Activated naive CD8-positive, alpha-beta T cell treated with anti-CD3 and anti-CD28 coated beads for 36 hours (primary cell): ENCODE measurements at places on chromosomes 11 and 22.

- no peak for DNase-seq
- no peaks in the 10 kb centered on the region for H3K27me3 ChIP-seq
- H3K36me3 ChIP-seq, result peaks cover 3% of the 10 kb centered on the region
Observed at GRCh38 chr11:116882386-116882785, 45.0 kb upstream of the APOA1 start.

- no peak overlapping the region for H3K27ac ChIP-seq
- H3K36me3 ChIP-seq, result no peaks in the 10 kb centered on the region
- DNase-seq, result no peak
- peaks cover 22% of the 10 kb centered on the region for H3K27me3 ChIP-seq
- no peak overlapping the region for H3K4me3 ChIP-seq
Observed at GRCh38 chr11:86695373-86695772, 23.0 kb upstream of the ME3 start.

- no peak for DNase-seq
- H3K27me3 ChIP-seq, result no peaks in the 10 kb centered on the region
- H3K36me3 ChIP-seq, result no peaks in the 10 kb centered on the region
- no peak overlapping the region for H3K27ac ChIP-seq
- no peak overlapping the region for H3K4me3 ChIP-seq
Observed at GRCh38 chr11:99683933-99684332, 663.2 kb downstream of the CNTN5 start.

DNA sequence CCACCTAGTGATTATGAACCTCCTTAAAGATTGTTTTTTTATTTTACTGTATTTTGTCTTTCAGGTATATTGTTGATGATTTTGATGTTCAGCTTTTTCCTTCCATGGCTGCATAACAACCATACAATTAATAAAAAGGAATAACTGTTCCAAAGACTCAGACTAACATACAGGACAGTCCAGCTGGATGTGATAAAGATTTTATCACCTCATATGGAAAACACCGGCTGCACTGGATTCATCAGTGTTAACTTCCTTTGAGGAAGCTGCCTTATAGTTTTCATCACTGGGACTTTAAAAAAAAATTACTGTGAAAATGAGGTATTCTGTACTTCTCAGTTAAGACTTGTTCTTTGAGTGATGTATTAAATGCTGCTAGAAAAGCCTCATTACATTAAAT lies 19.5 kb downstream of the AQP11 start:
- no peak for DNase-seq
- peaks cover 8% of the 10 kb centered on the region for H3K36me3 ChIP-seq
- no peak overlapping the region for H3K4me3 ChIP-seq

- H3K27me3 ChIP-seq, result no peaks in the 10 kb centered on the region
- no peaks in the 10 kb centered on the region for H3K36me3 ChIP-seq
- no peak overlapping the region for H3K4me3 ChIP-seq
- H3K27ac ChIP-seq, result no peak overlapping the region
- H3K4me1 ChIP-seq, result peaks cover 7% of the 10 kb centered on the region
Observed at GRCh38 chr11:64139049-64139448, 26.9 kb downstream of the MACROD1 start.

DNA sequence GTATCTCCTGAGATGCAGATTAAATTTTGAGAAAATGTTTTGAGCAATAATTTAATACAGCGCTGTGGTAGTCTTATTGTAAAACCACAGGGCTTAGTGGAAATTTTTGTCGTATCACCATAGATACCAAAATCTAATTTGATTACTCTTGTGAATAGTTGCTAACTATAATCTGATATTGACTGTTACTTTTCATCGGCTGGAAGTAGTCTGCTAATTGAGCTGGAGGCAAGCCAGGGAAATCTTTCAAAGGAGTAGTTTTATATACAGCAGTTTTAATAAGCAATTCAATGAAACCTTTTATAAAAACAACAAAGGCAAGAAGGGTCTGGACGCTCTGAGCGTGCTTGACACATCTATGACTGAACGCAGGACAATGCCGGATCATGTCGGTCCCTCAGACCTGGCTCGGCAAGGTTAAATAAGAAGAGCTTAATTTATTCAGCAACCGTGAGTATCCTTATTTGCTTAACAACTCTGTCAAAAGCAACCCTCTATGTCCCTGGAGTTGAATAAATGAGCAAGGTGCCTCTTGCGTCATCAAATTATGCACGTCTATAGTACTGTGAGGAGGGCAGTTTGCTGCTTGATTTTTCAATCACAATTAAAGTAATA lies 121.2 kb downstream of the NCAM1 start:
- DNase-seq, result no peak
- no peaks in the 10 kb centered on the region for H3K4me1 ChIP-seq
- no peak overlapping the region for H3K4me3 ChIP-seq
- no peaks in the 10 kb centered on the region for H3K36me3 ChIP-seq
- no peak overlapping the region for H3K27ac ChIP-seq

DNA sequence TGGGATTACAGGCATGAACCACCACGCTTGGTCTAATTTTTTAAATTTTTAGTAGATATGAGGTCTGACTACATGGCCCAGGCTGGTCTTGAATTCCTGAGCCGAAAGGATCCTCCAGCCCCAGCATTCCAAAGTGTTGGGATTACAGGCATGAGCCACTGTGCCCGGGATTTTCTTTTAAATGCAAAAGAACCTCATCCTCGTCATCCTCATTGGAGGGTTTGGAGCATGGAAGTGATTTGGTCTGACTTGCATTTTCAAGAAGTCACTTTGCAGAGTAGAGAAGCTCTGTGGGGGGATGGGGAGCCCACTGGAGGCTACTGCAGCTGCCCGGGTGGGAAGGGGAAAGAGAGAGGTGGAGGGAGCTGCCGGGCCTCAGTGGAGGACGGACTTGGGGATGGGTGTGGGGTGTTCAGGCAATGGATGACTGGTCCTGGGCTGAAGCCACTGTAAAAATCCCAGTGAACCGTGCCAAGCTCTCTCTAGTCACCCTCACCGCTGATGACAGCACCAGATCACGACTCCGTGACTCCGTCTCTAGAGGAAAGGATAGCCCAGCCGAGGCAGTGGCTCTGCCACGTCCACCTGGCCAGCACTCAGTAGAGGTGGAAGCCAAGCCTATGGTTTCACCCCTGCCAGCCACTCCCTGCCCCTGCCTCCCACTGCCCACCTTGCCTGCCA lies 32.8 kb upstream of the SLC22A12 start:
- H3K36me3 ChIP-seq, result no peaks in the 10 kb centered on the region
- H3K4me3 ChIP-seq, result no peak overlapping the region
- no peak for DNase-seq
- H3K27me3 ChIP-seq, result no peaks in the 10 kb centered on the region

DNA sequence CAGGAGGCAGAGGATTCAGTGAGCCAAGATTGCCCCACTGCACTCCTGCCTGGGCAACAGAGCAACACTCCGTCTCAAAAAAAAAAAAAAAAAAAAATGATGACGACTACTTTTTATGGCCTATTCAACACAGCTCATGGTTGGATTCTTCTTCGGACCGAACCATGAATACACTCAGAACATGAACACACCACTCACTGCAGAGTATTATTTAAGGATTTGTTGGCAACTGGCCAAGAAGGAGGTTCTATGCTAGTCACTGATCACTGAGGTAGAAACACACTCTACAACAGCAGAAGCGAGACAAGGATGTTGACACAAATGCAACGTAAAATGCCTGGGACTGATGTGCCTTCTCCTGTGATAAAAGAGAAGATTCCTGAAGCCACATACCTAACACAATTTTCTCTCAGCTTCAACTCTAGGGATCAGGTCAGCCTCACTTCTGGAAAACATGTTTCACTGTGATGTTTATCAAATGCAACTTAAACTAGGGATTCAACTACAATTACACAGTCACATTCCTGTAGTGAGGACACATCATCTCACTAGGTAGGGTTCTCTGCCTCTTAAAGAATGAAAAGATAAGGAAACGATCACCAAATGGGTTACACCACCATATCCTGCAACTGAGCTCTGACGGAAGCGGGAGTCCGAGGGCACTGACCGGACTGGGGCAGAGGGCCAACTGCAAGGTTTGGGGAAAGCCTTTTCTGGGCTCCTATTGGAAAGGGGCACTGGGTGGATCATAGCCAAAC lies 82.5 kb downstream of the SGSM3 start:
- H3K27me3 ChIP-seq, result no peaks in the 10 kb centered on the region
- no peak overlapping the region for H3K4me3 ChIP-seq
- no peak for DNase-seq
- peaks cover 36% of the 10 kb centered on the region for H3K36me3 ChIP-seq
- H3K4me1 ChIP-seq, result peaks cover 65% of the 10 kb centered on the region

DNA sequence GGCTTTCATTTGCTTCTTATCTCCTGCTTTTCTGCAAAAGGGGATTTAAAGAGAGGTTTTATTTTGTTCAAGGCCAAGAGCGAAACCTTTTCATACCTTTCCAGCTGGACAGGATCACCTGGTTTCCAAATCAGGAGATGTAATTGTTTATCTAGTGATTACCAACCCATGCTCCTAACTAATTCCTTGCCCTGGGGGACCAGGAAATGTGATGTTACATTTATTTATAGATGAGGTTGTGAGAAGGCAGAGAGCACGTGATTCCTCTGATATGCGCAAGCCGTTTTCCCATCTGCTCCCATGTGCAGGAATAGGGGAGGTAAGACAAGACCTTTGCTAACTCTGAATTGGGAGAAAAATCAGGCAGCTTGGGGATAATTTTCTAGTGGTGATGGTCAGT lies 507.2 kb upstream of the LARGE1 start:
- no peak overlapping the region for H3K27ac ChIP-seq
- no peak for DNase-seq
- no peak overlapping the region for H3K4me3 ChIP-seq
- H3K27me3 ChIP-seq, result peaks cover 3% of the 10 kb centered on the region
- no peaks in the 10 kb centered on the region for H3K4me1 ChIP-seq
- H3K36me3 ChIP-seq, result no peaks in the 10 kb centered on the region

DNA sequence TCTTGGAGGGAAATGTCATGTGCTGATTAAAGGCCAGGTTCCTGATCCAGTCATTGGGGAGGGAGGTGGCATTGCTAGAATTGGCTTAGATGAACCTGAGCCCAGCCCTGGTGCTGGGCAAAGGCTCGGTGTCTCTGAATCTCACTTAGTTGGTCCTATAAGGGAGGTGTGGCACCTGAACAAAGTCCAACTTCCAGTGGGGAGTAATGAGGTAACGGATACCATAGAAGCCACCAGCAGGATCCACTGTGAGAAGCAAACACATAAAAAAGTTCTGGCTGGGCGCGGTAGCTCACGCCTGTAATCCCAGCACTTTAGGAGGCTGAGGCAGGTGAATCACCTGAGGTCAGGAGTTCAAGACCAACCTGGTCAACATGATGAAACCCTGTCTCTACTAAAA lies 26.6 kb downstream of the PRDM11 start:
- H3K4me3 ChIP-seq, result no peak overlapping the region
- H3K27me3 ChIP-seq, result no peaks in the 10 kb centered on the region
- peaks cover 15% of the 10 kb centered on the region for H3K4me1 ChIP-seq
- H3K27ac ChIP-seq, result no peak overlapping the region

GRCh38 chr22:46442217-46442853 lies 95.1 kb downstream of the CELSR1 start:
- no peak overlapping the region for H3K4me3 ChIP-seq
- no peaks in the 10 kb centered on the region for H3K36me3 ChIP-seq
- H3K27ac ChIP-seq, result no peak overlapping the region
- DNase-seq, result no peak

DNA sequence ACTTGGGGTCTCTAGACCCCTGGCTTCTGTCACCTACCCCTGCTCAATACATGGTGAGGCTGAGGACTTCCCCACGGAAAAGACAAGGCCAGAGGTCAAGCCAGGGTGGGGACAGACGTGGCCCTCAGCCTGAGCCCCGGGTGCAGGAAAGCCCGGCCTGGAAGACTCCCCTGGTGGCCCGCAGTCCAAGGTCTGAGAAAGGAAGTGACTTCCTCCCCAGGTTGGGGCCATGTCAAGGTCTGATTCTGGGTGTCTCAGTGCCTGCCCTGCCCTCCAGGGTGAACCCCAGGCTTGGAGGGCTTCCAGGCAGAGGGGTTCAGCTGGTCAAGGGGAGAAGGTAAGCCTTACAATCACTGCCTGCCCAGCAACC lies 3.9 kb downstream of the CTSD start:
- H3K4me3 ChIP-seq, result no peak overlapping the region
- H3K27ac ChIP-seq, result no peak overlapping the region
- peaks cover 6% of the 10 kb centered on the region for H3K36me3 ChIP-seq
- H3K4me1 ChIP-seq, result peaks cover 51% of the 10 kb centered on the region
- H3K27me3 ChIP-seq, result no peaks in the 10 kb centered on the region

GRCh38 chr22:43423046-43423445 lies 11.2 kb downstream of the MPPED1 start:
- H3K27ac ChIP-seq, result no peak overlapping the region
- H3K4me1 ChIP-seq, result no peaks in the 10 kb centered on the region
- H3K27me3 ChIP-seq, result peaks cover 4% of the 10 kb centered on the region
- no peaks in the 10 kb centered on the region for H3K36me3 ChIP-seq

DNA sequence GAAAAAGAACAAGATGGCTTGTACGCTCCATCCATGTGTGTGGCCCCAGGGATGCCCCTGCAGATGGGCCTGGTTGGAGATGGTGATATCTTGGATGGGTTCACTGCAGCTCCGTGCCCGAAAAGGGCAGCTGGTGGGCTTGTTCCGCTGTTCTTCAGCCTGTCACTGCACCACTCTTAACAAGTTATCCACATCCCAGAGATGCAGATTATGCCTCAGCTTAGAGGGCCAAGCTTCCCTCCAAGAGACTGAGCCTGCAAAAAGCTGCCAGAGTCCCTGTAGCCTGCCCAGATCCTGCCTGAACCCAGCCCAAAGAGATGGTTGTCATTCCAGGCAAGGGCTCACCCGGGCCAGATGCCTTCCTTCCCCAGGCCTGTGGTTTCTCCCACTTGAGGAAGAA lies 308.0 kb downstream of the OPCML start:
- no peak for DNase-seq
- H3K27ac ChIP-seq, result no peak overlapping the region
- no peaks in the 10 kb centered on the region for H3K4me1 ChIP-seq
- peaks cover 2% of the 10 kb centered on the region for H3K36me3 ChIP-seq
- H3K4me3 ChIP-seq, result no peak overlapping the region

GRCh38 chr11:127109796-127110480 lies 109.4 kb upstream of the KIRREL3 start:
- no peak for DNase-seq
- H3K27ac ChIP-seq, result no peak overlapping the region
- H3K36me3 ChIP-seq, result no peaks in the 10 kb centered on the region
- no peaks in the 10 kb centered on the region for H3K4me1 ChIP-seq
- no peak overlapping the region for H3K4me3 ChIP-seq

- no peak overlapping the region for H3K4me3 ChIP-seq
- peaks cover 10% of the 10 kb centered on the region for H3K4me1 ChIP-seq
- H3K36me3 ChIP-seq, result peaks cover 23% of the 10 kb centered on the region
- no peak overlapping the region for H3K27ac ChIP-seq
- no peak for DNase-seq
Observed at GRCh38 chr22:46719921-46720320, 18.1 kb downstream of the CERK start.

- no peaks in the 10 kb centered on the region for H3K27me3 ChIP-seq
- peaks cover 3% of the 10 kb centered on the region for H3K4me1 ChIP-seq
- H3K27ac ChIP-seq, result no peak overlapping the region
- no peak for DNase-seq
- peaks cover 6% of the 10 kb centered on the region for H3K36me3 ChIP-seq
Observed at GRCh38 chr22:31253949-31254348, 38.3 kb downstream of the PIK3IP1 start.

DNA sequence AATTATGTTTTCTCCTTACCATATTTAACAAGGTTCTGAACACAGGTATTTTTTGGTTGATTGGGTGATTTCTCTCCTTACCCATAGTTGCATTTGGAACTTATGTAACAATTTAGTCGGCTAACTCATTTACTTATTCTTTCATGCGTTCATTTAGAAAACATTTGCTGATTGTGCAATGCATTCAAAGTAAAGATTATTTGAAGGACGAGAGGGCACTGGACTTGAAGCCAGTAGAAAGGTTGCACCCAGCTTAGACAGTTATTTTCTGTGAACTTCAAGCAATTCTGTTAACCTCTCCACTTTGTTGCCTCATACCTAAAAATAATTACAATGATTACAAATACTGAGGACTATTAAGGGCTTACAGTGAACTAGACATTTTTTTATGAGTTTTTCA lies 769.6 kb downstream of the LRRC4C start:
- H3K27me3 ChIP-seq, result no peaks in the 10 kb centered on the region
- DNase-seq, result no peak
- H3K27ac ChIP-seq, result no peak overlapping the region
- no peak overlapping the region for H3K4me3 ChIP-seq
